Natural killer cell treated with Interleukin-12 subunit alpha and Interleukin-12 subunit beta and Interleukin-15 and Interleukin-18, amount 100 ng/mL, for 72 hours (primary cell): ENCODE measurements at places on chromosomes 1 and 21. TPM values are rescaled to one million over a fixed set of nuclear protein-coding genes. Genes with fewer than 3 reads are reported as not detected.

DNA sequence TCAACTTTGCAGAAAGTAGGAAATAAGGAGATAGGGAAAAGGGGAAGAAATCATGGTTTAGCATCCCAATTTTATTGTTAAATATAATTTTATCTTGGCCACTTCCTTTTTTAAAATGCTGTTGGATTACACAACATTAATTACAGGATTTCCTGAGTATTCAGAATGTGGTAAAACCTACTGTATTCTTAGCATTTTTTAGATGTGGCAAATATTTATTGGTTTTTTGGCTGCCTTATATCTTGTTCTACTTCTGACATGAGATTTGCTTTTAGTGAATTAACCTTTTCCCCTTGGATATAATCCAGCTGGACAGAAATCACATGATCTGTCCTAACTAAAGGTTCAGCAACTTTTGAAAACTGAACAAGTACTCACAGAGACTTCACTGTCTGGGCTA, 104.9 kb downstream of the PTGS2 start:
- DNase-seq, result no peak

- DNase-seq, result no peak
These were observed 31.8 kb downstream of the SDCCAG8 start for GRCh38 chr1:243287652-243288051.

- DNase-seq, result no peak
These were observed 60.9 kb upstream of the C1orf105 start for GRCh38 chr1:172359491-172359999.

GRCh38 chr21:38139380-38140168, 117.2 kb upstream of the KCNJ15 start:
- no peak for DNase-seq

DNA sequence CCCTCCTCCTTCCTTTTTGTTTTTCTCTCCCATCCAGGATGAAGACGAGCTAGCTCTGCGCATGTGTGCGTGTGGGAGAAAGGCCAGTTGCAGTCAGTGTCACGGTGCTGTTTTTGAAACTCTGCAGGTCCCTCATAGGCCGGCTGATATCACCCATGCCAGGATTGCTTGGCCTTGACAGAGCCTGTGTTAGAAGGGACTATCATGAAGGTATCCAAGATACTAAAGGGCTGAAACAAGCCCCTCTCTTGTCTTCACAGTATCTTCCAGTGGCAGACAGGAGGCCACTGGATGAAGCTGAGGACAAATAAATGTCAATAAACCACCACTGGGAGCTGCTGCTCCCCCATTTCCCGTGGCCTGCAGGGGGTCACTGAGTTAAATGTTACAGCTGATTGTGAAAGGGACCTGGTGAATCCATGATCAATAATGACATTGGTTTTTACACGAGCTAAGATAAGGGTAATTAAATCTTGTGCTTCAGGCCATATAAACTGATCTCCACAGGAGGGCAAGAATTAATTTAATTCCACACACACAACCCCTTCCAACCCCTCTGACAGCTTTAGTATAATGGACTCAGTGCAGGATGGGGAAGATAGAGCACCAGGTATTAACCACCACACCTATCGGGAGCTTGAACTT, 64.6 kb upstream of the TARBP1 start:
- no peak for DNase-seq

GRCh38 chr1:218301217-218301616, 16.1 kb downstream of the RRP15 start:
- DNase-seq, result no peak

DNA sequence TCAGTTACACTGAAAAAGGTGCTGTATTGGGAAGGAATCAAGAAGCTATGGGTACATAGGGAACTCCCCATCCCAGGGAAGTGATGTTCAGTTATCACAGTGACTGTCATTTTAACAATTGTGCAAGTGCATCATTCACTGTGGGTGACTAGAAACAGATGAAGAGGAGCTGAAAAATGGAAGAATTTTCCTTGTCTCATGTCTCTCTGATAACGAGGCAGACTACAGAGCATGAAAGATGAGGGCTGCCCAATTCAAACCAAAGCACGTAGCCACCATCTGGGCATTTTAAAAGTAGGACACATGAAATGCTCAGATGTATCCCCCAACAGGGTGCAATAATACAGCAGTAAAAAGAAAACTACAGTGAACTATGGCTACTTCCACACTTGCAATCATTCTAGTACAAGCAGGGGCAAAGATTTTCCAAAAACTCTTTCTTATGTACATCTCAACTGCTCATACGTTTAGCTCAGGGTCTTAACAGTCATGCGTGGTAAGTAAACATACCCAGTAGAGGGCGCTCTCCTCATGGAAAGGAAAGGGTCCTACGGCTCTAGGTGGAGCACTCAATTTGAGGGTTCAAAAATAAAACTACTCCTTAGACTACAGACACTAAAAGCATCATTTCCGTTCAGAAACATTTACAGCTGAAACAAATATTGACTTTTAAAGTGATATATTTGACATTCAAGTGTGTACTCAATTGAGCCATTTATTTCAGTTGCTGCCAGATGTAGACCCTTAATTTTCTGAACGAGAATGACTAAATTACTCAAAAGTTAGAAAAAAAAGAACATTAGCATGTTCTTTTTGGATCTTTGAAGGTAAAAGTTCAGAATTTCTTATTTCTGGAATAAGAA, 143.2 kb downstream of the KCTD3 start:
- DNase-seq, result no peak

Gene XKR8
- 9.6 TPM for total RNA-seq

Gene C1orf210
- total RNA-seq, result not detected

Gene COL11A1
- not detected for total RNA-seq

Gene COL24A1
- total RNA-seq, result not detected
